Right lobe of liver (tissue), 6 donors: ENCODE measurements at places on chromosomes 6 and 20. TPM values are rescaled to one million over a fixed set of nuclear protein-coding genes. Genes with fewer than 3 reads are reported as not detected.

DNA sequence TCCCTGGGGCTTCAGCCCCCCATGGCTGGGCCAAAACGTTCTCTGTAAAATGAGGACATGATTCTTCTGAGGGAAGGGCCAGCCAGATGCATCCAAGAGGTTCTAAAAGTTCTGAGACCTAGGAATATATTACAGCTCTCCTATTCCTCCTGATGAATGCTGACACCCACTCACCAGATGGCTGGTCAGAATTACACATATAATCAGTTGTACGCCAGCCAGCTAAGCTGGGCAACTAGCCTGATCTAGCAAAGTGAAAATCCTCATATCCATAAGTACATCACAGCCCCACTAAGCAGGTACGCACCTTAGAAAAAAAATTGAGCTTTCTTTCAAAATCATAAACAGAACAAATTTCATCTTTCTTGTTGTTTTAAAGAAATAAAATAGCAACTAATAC lies 34.8 kb downstream of the C6orf118 start:
- DNase-seq, result no peak

DNA sequence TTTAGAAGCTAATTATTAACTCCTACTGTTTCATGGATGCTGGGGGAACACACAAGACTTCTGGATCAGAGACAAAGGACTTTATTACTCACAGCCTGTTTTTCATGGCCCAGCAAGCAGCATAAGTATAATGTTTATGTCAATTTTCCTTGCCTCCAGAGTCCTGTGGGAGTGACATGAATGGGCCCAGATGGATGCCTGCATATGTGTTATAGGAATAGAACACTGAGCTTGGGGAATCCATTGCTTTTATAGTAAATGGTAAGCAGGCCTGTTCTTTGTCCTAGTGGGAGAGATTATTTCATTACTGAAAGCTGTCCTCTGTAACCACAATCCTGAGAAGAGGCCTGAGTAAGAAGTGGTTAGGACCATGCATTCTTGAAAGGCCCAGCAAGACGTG lies 25.6 kb downstream of the BLTP3A start:
- DNase-seq, result no peak

DNA sequence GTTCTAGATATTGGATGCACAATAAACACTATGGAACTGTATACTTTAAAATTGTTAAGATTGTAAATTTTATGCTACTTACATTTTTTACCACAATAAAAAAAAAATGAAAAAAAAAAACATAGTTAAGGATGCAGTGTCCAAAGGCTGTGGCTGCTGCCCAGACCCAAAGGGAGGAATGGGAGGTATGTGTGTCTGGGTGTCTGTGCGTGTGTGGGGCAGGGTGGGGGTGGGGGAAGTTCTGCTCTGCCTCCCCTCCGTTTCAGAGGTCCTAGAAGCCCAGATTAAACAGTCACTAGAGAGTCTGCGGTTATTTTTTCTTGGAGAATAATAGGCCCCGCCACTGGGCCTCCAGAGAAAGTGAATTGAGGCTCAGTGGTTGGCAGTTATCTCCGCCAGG lies 136.4 kb upstream of the ARMC2 start:
- DNase-seq, result no peak

GRCh38 chr6:167755461-167755860 lies 71.2 kb upstream of the AFDN start:
- DNase-seq, result no peak

DNA sequence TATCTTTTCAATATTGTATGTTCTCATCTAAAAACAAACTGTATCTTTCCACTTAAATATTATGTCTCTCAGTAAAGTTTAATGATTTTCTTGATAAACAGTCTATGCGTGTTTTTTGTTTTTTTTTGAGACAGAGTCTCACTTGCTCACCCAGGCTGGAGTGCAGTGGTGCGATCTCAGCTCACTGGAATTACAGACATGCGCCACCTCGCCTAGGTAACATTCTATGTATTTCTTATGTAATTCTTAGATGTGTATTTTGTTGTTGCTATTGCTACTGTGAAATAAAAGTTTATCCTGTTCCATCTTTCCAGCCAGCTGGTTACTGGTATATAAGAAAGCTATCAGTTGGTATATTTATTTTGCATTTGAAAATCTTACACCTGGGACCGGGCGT lies 29.4 kb downstream of the ABHD12 start:
- no peak for DNase-seq

GRCh38 chr6:18681832-18682503 lies 294.8 kb downstream of the RNF144B start:
- no peak for DNase-seq

- no peak for DNase-seq
These were observed 12.2 kb downstream of the BEND3 start for GRCh38 chr6:107103082-107103481.

DNA sequence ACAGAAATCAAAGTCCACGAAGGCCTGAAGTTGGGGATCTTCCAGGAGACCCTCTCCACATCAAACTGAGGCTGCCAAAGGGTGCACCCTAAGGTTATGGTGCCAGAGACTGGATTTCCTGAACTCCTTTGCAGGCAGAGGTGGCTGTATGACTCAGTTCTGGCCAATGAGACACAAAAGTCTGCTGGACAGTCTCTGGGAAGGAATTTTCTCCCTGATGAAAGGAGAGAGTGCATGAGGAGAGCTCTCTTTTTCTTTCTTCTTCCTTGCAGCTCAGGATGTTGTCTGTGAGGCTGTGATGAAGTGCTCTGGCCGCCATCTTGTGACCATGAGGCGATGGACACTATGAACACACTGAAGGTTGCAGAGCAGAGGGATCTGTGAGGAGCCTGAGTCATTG lies 85.2 kb downstream of the MDGA1 start:
- no peak for DNase-seq

DNA sequence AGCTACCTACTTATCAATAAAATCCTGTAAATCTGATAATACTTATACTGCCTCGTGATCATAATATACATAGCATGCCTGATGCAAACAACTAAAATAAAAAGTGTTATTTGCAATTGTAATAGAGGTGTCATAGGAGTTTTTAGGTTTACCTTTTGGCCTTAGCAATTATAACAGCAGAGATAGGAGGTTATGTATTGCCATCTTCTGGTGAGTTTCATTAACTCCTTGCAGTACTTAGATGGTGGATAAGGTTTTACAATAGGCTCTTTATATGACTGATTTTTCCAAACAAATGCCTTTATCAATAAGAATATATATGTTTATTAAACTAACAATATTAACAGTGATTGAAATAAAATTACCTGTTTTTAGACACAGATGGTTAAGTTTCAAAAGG lies 27.8 kb upstream of the MYCT1 start:
- no peak for DNase-seq

DNA sequence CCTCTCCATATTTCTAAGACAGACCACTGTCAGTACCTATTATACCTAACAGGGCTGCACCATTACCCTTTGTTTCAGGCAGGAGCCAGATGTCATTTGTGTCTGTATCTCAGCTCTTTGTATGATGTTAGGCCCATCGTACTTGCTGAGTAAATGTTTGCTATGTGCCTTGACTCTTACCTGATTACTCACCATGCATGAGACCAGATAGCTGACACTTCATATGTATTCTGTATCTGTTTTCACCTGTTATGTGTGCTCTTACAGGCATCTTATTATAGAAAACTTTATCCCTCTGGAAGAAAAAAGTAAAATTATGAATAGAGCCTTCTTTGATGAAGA lies 31.7 kb upstream of the ASXL1 start:
- DNase-seq, result no peak

GRCh38 chr6:63636518-63637021 lies 968 bp downstream of the PHF3 start:
- peak; percentile 76 for DNase-seq

The LHFPL5 gene
- not detected for total RNA-seq

The CCR6 gene
- total RNA-seq, result 0.12 TPM

The SMIM8 gene
- 4.9 TPM for total RNA-seq
